Activated naive CD8-positive, alpha-beta T cell treated with anti-CD3 and anti-CD28 coated beads for 36 hours (primary cell): ENCODE measurements at places on chromosomes 13 and 19. TPM values are rescaled to one million over a fixed set of nuclear protein-coding genes. Genes with fewer than 3 reads are reported as not detected.

The ZNF547 gene
- 1.8 TPM for total RNA-seq

DNA sequence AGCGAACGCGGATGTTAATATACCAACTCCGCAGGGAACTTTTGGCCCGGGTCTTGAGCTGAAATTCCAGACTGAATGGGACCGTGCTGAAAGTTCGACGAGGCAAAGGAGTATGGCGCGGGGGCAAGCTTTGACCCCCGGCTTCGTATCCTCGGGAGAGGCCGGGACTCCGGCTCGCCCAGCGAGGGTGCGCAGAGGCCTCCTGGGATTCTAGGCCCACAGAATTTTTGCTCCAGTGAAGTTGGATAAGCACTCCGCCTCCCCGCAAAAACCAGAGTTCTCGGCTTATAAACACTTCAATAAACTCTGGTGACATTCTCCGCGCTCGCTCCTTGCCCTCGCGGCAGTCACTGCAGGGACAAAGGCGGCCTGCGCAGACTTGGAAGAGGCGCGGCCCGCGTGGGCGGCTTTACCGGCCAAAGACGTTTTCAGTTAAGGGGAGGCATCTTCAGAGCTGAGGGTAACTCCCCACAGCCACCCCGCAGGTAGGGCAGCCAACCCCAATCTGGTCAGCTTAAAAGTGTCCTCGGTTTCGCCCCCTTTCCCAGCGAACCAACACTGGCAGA is 112.6 kb downstream of the KCNRG start:
- no peak overlapping the region for H3K4me3 ChIP-seq
- no peak overlapping the region for H3K27ac ChIP-seq
- H3K4me1 ChIP-seq, result peaks cover 57% of the 10 kb centered on the region
- no peak for DNase-seq
- peaks cover 67% of the 10 kb centered on the region for H3K27me3 ChIP-seq

The ABHD8 gene
- total RNA-seq, result 4.9 TPM

DNA sequence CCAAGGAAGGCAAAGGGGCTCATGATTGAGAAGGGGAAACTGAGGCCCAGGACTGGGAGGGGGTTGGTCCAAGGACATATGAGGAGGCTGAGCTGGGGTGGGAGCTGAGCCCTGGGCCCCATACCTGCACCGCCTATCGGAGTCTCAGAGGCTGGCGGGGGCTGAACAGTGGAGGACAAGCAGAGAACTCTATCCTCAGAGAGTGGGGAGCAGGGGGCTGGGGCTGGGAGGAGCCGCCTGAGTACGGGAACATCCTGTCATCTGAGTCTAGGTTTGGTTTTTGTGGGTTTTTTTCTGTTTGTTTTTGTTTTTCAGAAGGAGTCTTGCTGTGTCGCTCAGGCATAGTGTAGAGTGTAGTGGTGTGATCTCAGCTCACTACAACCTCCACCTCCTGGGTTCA is 6.2 kb downstream of the ARRDC2 start:
- peaks cover 39% of the 10 kb centered on the region for H3K36me3 ChIP-seq
- H3K27ac ChIP-seq, result peak overlapping the region; percentile 70
- no peaks in the 10 kb centered on the region for H3K27me3 ChIP-seq
- peaks cover 56% of the 10 kb centered on the region for H3K4me1 ChIP-seq
- DNase-seq, result no peak

GRCh38 chr13:44163108-44163507 is 210.5 kb upstream of the SERP2 start:
- no peaks in the 10 kb centered on the region for H3K27me3 ChIP-seq
- H3K4me3 ChIP-seq, result no peak overlapping the region
- no peaks in the 10 kb centered on the region for H3K36me3 ChIP-seq
- no peak overlapping the region for H3K27ac ChIP-seq
- no peak for DNase-seq

- H3K27me3 ChIP-seq, result no peaks in the 10 kb centered on the region
- H3K4me1 ChIP-seq, result no peaks in the 10 kb centered on the region
Measured at GRCh38 chr19:28846094-28846812, 366.7 kb downstream of the UQCRFS1 start.

GRCh38 chr19:42403586-42403985 is 13.5 kb upstream of the CNFN start:
- H3K27ac ChIP-seq, result no peak overlapping the region
- H3K36me3 ChIP-seq, result peaks cover 12% of the 10 kb centered on the region
- no peak overlapping the region for H3K4me3 ChIP-seq
- DNase-seq, result no peak
- no peaks in the 10 kb centered on the region for H3K27me3 ChIP-seq

GRCh38 chr19:43425567-43426392 is 11.1 kb downstream of the TEX101 start:
- H3K36me3 ChIP-seq, result no peaks in the 10 kb centered on the region
- peaks cover 5% of the 10 kb centered on the region for H3K27me3 ChIP-seq
- H3K4me3 ChIP-seq, result no peak overlapping the region
- H3K27ac ChIP-seq, result no peak overlapping the region
- peaks cover 2% of the 10 kb centered on the region for H3K4me1 ChIP-seq
- no peak for DNase-seq

- DNase-seq, result no peak
- no peak overlapping the region for H3K27ac ChIP-seq
- no peak overlapping the region for H3K4me3 ChIP-seq
Measured at GRCh38 chr13:51913421-51914136, 51.8 kb downstream of the CCDC70 start.

The TBXA2R gene
- 3.1 TPM for total RNA-seq

GRCh38 chr19:1167687-1168571 is 6.1 kb downstream of the SBNO2 start:
- no peak overlapping the region for H3K4me3 ChIP-seq
- no peak overlapping the region for H3K27ac ChIP-seq
- peaks cover 2% of the 10 kb centered on the region for H3K36me3 ChIP-seq

GRCh38 chr19:19594381-19594780 is 24.1 kb downstream of the PBX4 start:
- H3K4me3 ChIP-seq, result no peak overlapping the region
- H3K27ac ChIP-seq, result peak overlapping the region; percentile 59
- peak; percentile 27 for DNase-seq
- H3K4me1 ChIP-seq, result peaks cover 64% of the 10 kb centered on the region

GRCh38 chr19:41030651-41031050 is 39.6 kb downstream of the CYP2B6 start:
- H3K4me1 ChIP-seq, result peaks cover 2% of the 10 kb centered on the region
- no peak overlapping the region for H3K4me3 ChIP-seq
- H3K27ac ChIP-seq, result no peak overlapping the region
- no peak for DNase-seq
- no peaks in the 10 kb centered on the region for H3K36me3 ChIP-seq

DNA sequence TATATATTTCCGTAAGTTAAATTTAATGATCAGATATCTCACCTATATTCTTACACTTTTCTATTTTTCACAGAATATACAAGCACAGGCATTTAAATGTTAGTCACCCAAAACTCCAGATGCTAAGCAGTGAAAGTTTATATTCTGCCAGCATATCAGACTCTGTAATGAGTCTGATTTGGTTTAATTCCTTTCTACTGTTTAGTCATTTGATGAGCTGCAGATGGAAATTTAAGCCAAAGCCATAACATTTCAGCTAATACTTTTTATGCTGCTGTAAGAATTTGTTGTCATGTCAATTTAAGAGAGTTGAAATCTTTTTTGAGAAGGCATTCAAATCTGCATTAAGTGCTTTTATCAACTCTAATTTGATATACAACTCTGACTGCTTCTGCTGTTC is 8.0 kb downstream of the FRY start:
- peaks cover 4% of the 10 kb centered on the region for H3K4me1 ChIP-seq
- peaks cover 3% of the 10 kb centered on the region for H3K27me3 ChIP-seq
- no peak for DNase-seq
- no peak overlapping the region for H3K27ac ChIP-seq

GRCh38 chr13:30798776-30799355 is 63.5 kb downstream of the ALOX5AP start:
- peaks cover 4% of the 10 kb centered on the region for H3K27me3 ChIP-seq
- DNase-seq, result no peak
- H3K27ac ChIP-seq, result no peak overlapping the region
- no peaks in the 10 kb centered on the region for H3K36me3 ChIP-seq
- H3K4me3 ChIP-seq, result no peak overlapping the region
- H3K4me1 ChIP-seq, result peaks cover 31% of the 10 kb centered on the region

DNA sequence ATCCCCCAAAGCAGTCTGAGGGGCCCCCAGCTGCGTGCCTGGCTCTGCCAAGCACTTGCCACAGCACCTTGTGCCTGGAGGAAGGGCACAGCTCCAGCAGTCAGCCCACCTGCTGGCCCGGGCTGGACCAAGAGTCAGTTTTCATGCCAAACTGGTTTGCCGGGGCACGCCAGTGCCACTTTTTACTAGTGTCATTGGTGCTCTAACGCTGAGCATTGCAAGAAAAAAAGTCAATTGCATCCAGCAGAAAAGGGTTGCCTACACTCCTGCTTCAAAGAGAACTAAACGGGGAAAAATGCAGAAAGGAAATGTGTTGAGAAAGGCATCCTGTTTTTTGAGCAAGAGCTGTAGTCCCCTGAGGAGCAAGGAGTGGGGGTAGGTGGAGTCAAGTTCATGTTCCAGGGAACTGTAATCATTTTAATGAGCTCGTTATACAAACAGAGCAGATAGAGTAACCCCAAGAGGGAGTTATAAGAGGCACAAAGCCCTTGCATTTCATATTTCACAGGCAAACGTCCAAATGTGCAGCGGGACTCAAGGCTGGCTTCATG is 68.4 kb downstream of the F2RL3 start:
- no peak for DNase-seq
- peaks cover 8% of the 10 kb centered on the region for H3K27me3 ChIP-seq
- no peak overlapping the region for H3K27ac ChIP-seq
- no peaks in the 10 kb centered on the region for H3K36me3 ChIP-seq
- no peak overlapping the region for H3K4me3 ChIP-seq
- H3K4me1 ChIP-seq, result no peaks in the 10 kb centered on the region

DNA sequence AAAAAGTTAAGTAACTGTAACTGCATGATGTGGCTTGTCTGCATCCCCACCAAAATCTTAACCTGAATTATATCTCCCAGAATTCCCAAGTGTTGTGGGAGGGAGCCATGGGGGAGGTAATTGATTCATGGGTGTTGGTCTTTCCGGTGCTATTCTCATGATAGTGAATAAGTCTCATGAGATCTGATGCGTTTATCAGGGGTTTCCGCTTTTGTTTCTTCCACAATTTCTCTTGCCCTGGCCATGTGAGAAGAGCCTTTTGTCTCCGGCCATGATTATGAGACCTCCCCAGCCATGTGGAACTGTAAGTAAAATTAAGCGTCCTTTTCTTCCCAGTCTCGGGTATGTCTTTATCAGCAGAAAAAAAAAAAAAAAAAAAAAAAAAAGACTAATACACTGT is 385.8 kb downstream of the SLITRK1 start:
- H3K36me3 ChIP-seq, result no peaks in the 10 kb centered on the region
- H3K27me3 ChIP-seq, result no peaks in the 10 kb centered on the region
- no peaks in the 10 kb centered on the region for H3K4me1 ChIP-seq
- DNase-seq, result no peak
- no peak overlapping the region for H3K27ac ChIP-seq

GRCh38 chr13:32139251-32139650 is 107.7 kb downstream of the FRY start:
- no peaks in the 10 kb centered on the region for H3K27me3 ChIP-seq
- no peaks in the 10 kb centered on the region for H3K4me1 ChIP-seq
- no peaks in the 10 kb centered on the region for H3K36me3 ChIP-seq
- no peak overlapping the region for H3K4me3 ChIP-seq
- no peak for DNase-seq

GRCh38 chr13:40999416-40999815 is 19.7 kb downstream of the ELF1 start:
- H3K27me3 ChIP-seq, result no peaks in the 10 kb centered on the region
- H3K36me3 ChIP-seq, result peaks cover 48% of the 10 kb centered on the region
- H3K4me3 ChIP-seq, result no peak overlapping the region
- H3K4me1 ChIP-seq, result peaks cover 71% of the 10 kb centered on the region
- peak overlapping the region; percentile 54 for H3K27ac ChIP-seq
- DNase-seq, result no peak

DNA sequence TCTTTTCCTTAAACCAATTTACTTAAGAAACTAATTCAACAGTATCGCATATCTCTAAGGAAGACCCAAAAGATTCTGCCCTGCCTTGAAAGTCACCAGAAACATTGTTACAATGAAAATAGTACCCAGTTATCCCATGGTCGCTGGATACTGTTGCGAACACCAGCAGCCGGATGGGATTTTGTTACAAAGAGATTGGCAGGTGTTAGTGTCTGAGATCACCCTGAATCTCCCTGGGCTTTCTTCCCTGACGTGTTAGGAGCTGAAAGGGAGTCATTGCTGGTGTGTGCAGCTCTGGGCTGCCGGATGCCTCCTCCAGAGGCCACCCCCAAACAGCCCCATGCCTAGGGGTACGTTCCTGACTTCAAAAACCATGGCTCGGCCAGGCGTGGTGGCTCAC is 38.2 kb downstream of the PTPRS start:
- H3K27ac ChIP-seq, result no peak overlapping the region
- H3K36me3 ChIP-seq, result no peaks in the 10 kb centered on the region
- H3K4me1 ChIP-seq, result no peaks in the 10 kb centered on the region
- H3K4me3 ChIP-seq, result no peak overlapping the region
